ENCODE measurements at places on chromosomes 6 and 20.

DNA sequence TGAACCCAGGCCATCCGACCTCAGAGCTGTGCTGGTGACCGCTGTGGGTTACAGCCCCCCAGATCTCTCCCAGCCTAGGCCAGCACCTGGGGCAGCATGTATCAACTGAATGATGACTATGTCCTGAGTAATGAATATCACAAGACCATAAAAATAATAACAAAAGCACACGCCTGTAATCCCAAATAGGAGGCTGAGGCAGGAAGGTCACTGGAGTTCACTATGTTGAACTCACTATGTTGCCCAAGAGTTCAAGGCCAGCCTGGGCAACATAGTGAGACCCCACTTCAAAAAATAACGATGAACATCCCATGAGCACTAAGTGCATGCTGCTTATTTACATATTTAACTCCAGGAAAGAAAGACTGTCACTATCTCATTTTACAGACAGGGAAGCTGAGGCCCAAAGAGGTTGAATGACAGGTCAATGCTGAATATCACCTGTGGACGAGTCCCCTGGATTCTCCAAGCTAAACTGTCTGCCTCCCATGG lies 92.3 kb downstream of the NFATC2 start:
- no peak for DNase-seq

- no peak for DNase-seq
Observed at GRCh38 chr20:9616455-9616805, 102.0 kb downstream of the LAMP5 start.

DNA sequence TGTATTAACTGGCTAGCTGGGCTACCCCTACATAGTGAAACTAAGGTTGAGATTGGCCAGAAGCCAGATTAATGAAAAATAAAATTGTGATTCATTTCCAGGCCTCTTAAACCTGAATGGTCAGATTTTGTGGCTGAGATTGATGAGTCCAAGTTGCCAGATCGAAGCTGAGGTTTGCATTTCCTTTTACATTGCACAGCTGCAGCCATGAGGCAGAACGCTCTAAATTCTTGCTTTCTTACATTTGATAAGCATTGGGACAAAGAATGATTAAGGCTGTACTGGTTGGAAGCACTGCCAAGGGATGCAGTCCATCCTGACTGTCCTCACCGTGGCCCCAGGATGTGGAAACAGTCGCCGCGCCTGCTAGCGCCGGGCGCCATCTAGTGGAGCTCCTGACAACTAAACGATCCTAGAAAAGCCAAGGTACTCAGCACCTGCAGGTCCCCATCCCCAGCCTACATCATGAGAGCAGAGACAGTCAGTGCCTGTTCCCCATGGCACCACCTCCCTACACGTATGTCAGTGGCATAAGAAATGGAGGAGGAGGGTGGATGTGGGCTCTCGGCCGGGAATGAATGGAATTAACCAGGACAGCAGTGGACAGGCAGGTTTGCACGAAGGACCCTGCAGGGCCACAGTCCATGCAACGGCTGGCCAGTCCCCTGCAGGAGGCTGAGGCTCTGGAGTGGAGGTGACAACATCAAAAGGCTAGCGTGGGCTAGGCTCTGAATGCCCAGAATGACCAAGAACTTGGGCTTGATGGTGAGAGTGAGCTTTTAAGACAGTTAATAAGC lies 19.0 kb downstream of the PXDC1 start:
- peak; percentile 52 for DNase-seq

DNA sequence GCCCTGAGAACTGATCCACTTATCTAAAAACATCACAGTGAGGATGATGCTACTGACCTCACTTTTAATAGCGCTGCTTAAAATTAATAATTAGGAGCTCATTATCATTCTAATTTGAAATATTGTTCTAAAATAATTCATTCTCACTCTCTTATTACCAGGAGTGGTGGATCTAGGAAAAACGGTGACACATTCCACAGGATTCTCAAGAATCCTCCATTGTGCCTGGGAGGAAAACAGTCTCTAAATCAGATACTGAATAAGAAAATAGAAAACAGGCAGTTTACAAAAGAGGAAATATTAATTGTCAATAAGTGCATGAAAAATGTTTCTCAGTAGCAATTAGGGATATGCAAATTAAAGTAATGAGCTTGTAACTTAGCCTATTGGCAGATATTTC lies 187.4 kb downstream of the TENT5A start:
- DNase-seq = no peak

DNA sequence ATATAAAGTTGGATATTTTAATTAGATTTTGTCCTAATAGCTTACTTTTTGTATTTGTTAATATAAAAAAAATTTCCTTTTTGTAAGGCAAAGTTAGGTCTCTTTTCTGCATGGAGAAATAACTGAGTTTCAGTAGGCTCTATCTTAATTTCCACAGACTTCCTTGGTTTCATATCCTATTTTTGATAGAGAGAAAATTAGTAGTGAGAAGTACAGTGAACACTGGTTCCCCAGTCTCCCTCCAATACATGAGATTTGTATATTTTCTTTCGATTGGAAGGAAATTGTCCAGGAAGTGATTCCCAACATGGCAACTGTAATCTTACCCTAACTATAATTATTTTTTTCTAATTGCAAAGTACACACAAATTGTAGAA lies 26.4 kb downstream of the TRIM27 start:
- DNase-seq = no peak

DNA sequence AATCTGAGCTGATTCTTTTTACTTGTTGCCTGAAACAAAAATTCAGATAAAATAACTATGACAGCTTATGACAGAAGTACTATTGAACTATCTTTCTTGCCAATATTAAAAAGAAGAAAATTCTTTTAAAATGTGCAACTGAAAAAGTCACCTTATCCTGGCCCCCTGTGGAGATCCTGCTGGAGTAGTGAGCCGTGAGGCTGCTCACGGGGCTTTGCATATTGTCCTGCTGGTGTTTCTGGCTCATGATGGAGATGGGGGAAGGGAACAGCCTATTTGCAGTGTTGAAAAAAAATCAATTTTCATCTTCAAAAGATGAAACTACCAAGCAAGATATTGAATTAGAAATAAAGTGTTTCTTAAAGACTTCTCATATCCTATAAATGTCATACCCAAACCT lies 216.0 kb downstream of the SAMD5 start:
- DNase-seq = no peak

GRCh38 chr6:21886542-21887151 lies 293.1 kb downstream of the SOX4 start:
- DNase-seq = no peak

DNA sequence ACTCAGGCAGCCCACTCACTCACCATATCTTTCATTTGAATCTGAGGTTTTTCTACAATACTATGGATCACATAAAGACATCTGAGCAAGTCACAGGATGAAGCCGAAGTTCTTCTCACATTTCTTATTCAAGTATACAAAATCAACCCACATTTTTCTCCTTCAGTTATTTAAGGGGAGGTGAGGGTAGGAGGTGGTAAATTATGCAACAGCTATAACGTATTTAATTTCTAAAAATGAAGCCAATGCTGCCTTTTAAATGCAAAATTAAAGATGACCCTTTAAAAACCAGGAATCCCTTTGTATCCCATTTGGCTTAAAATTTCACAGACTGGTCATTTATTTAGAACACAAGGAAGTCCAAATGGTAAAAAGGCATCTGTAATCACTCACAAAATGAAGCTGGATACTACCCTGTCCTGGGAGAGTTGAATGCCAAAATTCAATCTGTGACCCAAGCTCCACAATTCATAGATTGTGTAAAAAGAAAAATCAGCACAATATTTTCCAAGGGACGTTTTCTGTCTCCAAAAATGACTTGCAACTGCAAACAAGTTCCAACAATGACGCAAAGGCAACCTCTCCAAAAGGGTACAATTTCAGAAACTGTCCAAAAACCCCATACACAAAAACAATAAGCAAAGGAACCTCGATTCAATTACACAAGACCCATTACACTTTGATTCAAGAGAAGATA lies 48.8 kb downstream of the EPB41L2 start:
- no peak for DNase-seq

GRCh38 chr6:83480470-83480869 lies 31.9 kb upstream of the PRSS35 start:
- no peak for DNase-seq

- DNase-seq = no peak
Observed at GRCh38 chr20:19992996-19993908, 23.9 kb upstream of the NAA20 start.

GRCh38 chr6:90106449-90106848 lies 190.2 kb downstream of the BACH2 start:
- DNase-seq = no peak

DNA sequence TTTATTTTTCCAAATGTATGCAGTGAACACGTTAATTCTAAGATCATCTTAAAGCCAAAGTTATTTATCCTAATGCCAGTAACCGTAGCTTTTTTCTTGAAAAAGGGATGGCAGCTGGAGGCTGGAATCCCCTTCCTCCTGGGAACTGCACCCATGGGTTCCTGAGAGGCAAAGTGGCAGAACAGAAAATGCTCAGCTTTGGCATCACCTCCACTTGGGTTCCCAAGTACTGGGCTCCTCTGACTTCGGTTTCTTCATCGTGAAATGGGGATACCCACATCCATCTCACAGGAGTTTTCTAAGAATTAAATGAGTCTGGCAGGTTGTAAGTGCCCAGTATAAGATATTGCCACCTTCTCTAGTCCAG lies 6.2 kb upstream of the DDX43 start:
- no peak for DNase-seq

DNA sequence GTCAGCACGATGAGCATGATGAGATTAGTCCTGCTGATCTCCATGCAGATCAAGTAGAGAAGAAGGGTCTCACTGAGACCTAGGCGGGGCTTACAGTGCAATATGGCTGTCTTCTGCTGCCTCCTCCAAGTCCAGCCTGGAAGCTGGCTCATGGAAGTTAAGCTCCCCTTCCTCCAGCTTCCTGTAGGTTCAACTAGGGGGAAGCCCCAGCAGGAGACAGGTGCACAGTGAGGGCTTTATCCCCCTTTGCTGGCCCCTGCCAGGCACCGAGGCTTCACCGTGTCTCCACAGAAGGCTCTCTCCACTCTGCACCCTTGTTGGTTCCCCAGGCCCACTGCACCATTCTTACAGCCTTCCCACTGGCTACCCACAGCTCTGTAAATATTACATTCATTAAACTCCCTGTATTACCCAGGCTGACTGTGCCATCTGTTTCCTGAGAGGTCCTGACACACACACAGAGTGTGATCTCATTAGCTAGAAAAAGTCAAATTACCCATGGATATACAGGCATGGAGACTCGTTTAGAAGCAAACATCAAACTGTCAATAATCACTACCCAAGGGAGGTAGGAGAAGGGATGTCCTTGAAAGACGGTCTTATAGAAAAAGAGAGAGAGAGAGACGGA lies 90.4 kb downstream of the SLC2A10 start:
- DNase-seq = no peak

DNA sequence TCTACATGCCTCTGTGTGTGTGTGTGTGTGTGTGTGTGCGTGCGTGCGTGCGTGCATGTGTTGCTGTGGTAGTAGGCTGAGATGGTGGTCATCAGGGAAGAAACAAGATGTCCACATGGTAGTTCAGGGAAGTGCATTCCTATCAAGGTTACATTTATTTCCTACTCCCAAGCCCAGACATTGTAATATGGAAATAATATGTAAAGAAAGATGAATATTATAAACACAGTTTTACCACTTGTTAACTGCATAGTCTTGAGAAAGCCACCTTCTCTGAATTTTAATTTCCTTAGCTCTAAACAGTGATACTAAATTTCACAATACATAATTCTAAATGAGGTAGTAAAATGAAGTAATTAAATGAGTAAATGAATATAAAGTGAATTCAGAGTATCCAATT lies 14.0 kb downstream of the MEI4 start:
- DNase-seq = no peak

GRCh38 chr20:58131151-58131550 lies 97.3 kb downstream of the ANKRD60 start:
- DNase-seq = no peak

DNA sequence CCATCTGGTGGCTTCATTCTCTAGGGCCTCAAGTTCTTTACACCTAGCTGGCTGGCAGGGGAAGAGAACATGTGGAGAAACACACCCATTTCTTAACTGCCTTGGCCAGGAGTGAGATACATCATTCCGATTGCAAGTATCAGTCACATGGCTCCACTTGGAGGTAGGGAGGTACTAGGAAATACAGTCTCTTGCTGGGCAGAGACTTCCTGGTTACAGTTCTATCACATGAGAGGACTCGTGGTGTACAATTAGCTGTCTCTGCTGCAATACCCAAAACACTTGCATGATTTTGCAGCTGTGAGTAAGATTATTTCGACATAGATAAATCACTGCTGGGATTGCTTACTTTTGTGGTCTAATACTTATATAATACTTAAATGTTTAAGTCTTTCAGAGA lies 51.1 kb downstream of the GTF2H5 start:
- DNase-seq = no peak

GRCh38 chr6:44275749-44276648 lies 5.7 kb downstream of the TMEM151B start:
- no peak for DNase-seq

DNA sequence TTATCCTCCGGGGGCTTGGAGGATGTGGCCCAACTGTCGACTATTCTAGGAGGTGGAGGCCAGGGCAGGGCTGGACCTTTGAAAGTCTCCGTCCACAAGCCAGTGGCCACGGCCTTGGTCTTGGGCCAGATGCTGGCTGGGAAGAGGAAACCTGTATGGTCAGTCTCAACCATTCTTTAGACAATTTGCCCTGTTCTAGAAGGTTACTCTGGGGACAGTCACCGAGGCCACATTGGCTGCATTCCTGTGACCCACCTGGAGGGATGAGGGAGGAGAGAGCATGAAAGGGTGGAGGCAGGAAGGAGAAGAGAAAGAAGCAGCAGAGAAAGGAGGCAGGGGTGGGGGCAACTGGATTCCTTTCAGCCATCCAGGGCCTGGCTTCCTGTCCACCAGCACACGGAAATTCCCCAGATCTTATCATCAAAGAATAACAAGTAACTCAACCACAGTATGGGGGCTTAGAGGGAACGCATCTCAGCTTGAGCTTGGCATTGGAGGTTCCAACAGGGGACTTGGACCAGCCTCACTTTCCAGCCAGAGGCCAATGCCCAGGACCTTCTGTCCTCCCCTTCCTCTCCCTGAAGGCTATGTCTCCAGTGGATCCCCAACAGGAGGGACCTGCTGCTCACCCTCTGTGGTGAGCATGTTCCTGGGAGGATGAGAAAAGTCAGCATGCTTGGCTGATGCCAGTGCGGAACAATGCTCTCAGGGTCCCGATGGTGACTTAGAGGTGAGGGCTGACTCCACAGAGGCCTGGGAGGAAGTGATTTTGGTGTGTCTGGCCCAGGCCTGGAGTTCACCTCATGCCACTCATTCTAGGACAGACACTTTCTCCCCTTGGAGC lies 30.4 kb downstream of the TGM2 start:
- DNase-seq = no peak

GRCh38 chr6:32952817-32953739 lies at the start of gene HLA-DMA:
Gene HLA-DMA, minus strand, starts transcription at chr6:32953097. Its CDS starts 61 bp downstream, at chr6:32953036.
- no peak for DNase-seq

GRCh38 chr6:43897571-43898302 lies 127.7 kb downstream of the VEGFA start:
- no peak for DNase-seq

All from stimulated activated CD8-positive, alpha-beta memory T cell treated with anti-CD3 and anti-CD28 coated beads, Interleukin-7, amount 100 ng/mL, for 1 hour (primary cell).